ENCODE measurements at places on chromosomes 2 and 18.

GRCh38 chr2:177078416-177078815 is 134.2 kb upstream of the HNRNPA3 start:
- DNase-seq, result no peak

DNA sequence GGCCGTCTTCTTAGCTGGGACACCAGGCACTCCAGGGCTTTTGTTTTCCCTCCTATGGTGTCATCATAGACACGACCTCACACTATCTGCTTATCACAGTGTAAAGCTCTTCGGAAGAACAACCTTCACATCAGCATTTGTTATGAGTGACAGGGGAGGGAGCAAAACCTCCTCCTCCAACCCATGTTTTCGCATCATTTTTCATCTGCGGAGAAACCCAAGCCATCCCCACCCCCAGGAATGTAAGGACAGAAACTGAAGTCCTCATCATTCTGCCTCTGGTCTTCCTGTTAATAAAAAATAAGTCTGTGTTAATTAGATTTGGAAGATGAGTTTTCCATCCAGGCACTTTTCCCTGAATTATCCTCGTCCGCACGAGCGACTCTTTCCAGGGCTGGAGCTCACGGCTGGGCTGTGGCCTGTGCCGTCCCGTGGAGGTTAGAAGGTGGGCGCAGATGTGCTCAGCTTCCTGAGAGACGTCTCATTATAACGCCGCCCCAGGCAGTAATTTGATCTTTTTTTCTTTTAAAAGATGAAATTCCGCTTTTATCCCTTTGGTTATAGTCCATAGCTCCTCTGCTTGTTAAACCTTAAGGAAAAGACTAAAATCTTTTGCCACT is 101.6 kb upstream of the TMEM18 start:
- DNase-seq, result no peak

DNA sequence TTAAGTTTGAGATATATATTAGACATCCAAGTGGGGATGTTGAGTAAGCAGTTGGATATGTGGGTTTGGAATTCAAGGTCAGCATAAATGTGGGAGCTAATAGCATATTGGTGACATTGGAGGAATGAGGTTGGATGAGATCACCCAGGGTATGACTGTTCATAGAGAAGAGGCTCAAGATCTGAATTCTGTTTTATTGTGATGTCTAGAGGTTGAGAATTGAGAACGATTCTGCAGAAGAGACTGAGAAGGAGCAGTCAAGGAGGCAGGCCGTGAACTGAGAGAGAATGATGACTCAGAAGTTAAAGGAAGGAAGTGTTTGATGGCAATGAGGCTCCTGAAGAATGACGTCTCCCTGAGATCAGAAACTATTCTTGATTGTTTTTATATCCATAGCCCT is 5.9 kb downstream of the SERPINB11 start:
- DNase-seq, result peak; percentile 32

DNA sequence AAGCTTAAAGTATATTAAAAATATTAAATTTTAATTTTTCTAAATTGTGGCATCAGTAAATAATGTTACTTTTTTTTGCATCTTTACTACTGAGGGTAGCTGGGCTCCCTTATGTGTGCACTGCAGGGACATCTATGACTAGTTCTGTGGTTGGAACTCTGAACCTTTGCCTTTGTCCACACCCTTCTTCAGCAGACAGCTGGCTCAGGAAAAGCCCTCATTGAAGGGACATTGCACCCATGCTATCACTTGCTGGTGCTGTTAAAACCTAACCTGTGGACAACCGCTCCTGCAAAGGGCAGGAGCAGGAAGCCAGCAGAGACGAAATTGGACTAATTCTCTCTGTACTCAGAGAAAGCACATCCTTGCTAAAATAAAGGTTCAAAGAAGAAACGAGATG is 30.1 kb downstream of the MOCOS start:
- no peak for DNase-seq

DNA sequence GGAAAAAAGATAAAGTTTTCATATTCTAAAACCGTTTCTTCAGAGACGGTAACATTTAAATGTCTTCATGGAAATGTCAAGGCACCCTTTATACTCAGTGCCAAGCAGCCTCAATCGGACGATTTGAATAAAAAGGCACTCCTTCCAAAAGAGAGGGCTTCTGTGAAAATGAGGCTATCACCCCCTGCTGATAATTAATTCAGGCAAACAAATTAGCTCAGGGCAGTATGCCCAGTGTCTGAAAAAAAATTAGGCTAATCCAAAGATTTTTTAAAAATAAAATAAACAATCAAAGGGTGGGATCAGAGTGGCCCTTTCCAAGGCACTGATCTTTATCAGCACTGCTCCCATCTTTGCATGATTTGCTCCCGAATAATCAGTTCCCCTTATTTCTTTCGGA is 151.0 kb upstream of the PID1 start:
- no peak for DNase-seq

- no peak for DNase-seq
Measured at GRCh38 chr2:104033399-104033798, 820.5 kb upstream of the POU3F3 start.

GRCh38 chr18:79524181-79525078 is 128.7 kb downstream of the NFATC1 start:
- no peak for DNase-seq

GRCh38 chr2:158740621-158741020 is 54.5 kb upstream of the DAPL1 start:
- DNase-seq, result peak; percentile 84

- no peak for DNase-seq
Measured at GRCh38 chr2:1683297-1683696, 61.0 kb downstream of the PXDN start.

DNA sequence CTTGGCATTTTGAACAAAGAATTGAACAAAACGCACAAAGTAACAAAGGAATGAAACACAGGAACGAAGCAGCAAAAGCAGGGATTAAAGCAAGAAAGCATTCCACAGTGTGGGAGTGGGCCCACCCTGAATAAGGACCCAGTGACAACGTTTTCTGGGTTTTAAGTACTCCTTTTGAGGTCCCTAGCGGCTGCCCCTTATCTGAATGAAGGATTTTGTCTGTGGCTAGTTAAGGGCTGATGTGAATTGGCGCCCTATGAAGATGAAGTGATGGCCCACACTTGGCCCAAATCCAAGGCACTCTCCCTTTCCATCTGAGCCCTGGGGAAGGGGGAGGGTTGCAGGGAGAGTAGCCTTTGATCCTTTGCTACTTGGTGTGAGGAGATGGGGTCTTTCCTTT is 7.8 kb upstream of the CCDC141 start:
- no peak for DNase-seq

DNA sequence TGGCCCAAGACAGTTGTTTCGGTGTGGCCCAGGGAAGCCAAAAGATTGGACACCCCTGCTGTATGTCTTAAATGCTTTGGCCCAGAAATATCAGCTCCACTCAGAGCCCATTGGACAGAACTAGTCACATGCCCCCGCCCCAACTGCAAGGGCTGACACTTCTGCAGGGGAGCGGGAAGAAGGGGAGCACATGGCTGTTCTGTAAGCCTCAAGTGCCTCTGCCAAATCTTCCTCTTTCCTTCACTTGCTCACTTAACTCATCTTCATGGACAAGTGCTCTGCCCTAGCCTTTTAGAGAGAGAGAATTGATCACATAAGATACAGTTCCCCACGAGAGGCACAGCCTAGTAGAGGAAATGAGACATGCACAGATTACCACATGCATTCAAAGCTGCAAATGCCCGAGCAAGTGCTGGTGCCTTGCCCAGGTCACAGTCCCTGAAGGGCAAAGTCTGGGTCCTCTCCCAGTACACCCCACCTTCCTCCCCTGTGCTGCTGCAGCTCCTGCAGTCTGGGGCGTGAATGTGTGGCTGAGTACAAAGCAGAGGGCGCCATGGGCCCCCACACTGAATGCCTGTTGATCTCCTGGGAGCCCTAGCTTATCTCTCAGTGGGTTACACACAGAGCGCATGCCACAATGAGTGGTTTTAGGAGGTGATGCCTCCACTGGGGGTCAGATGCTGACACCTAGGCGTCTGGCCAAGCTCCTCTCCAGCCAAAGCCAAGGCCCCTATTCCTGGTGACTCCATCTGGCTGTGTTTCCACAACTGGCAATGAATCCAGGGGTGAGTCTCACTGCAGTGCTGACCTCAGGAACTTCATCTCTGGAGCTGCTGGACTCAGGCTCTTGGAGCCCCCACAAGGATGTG is 135.3 kb downstream of the CTIF start:
- DNase-seq, result no peak

DNA sequence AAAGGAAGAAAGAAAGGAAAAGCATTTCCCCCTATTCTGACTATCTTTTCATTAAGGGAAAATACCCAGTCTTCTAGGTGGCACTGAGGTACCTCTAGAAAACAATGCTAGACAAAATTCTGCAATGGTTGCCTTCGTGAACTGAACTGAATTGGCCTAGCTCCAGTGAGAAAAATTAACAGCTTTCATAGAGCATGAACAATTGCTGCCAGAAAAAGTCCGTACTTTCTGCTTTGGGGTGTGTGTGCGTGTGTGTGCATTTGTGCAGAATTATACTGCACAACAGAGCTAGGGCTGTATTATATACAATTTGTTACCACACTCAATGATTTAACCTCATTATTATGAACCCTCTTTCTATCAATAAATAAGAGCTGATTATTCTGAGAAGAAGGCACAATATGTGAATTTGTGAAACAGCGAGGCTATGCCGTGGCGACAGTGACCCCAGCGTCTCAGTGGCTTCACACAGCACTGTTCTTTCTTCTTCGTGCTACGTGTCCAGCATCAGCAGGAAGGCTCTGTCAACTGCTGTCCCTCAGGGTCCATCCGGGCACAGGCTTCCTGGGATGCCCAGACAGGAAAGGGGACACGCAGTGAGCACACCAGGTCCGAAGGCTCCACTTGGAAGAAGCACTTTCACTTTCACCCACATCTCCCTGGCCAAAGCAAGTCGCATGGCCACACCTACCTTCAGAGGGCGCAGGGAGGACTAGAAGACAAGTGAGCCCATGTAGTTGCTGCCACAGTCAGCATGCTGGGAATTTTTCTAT is 47.5 kb downstream of the PTGR3 start:
- no peak for DNase-seq

DNA sequence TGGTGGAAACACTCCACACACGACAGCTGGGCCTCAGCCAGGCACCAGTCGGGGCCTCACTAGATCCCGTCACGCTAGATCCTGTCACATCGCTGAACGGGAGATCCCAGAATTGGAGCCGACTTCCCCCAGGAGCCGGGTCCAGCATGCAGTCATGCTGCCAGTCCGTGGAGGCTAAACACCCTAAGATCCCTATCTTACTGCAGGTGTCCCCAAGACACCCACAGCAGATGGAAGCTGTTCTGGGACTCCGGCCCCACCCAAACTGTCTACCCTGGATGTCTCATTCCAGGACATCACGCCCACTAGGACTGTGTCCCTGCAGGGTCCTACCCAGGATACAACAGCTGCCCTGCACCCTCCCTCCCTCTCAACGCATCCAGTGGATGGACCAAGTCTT is 23.4 kb downstream of the ZNF516 start:
- DNase-seq, result no peak

GRCh38 chr2:97714084-97714949 is 941 bp downstream of the ZAP70 start:
- DNase-seq, result no peak

DNA sequence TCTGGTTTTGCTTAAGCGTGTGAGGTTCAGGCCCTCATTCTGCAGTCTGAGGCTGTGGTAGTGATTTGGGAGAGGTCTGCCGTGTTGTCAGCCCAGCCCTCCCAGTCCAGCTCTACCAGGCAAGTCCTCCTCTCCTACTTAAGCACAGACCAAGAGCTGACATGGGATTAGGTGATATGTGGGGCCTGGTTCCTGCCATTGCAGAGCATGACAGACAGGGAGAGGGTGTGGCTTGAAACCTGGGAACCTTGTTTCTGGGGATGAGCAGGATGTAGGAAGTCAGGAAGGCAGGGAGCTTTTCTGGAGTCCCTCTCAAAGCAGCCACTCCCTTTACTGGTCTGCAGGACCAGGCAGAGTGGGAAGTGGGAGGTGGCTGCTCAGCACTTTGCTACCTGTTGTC is 38.6 kb downstream of the PTPRM start:
- no peak for DNase-seq

DNA sequence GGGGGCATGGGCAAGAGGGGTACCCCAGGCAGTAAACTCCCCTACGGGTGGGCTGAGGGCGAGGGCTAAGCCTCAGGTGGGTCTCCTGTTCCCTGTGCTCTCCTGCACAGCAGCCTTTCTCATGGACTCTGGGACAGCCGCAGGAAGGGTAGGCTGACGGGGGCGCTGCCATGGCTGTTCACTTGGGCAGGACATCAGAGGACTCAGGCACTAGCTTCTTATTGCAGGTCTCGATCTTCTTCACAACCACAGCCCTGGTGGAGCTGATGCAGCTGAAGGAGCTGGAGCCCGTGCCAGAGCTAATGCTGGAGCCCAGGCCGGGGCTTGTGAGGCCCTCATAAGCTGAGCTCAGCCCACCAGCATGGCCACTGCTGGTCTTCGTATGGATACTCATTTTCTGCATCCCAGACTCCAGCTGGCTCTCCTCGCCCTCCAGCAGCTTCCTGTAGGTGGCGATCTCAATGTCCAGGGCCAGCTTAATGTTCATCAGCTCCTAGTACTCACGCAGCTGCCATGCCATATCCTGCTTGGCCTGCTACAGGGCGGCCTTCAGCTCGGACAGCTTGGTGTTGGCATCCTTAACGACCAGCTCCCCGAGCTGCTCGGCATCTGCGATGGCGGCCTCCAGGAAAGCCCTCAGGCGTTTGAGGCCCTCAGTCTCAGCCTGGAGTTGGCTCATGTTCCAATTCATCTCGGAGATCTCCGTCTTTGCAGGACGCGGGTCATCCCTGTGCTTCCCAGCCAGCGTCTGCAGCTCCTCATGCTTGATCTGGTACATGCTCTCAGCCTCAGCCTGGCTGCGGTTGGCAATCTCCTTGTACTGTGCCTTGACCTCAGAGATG is 359.8 kb upstream of the SETBP1 start:
- no peak for DNase-seq

DNA sequence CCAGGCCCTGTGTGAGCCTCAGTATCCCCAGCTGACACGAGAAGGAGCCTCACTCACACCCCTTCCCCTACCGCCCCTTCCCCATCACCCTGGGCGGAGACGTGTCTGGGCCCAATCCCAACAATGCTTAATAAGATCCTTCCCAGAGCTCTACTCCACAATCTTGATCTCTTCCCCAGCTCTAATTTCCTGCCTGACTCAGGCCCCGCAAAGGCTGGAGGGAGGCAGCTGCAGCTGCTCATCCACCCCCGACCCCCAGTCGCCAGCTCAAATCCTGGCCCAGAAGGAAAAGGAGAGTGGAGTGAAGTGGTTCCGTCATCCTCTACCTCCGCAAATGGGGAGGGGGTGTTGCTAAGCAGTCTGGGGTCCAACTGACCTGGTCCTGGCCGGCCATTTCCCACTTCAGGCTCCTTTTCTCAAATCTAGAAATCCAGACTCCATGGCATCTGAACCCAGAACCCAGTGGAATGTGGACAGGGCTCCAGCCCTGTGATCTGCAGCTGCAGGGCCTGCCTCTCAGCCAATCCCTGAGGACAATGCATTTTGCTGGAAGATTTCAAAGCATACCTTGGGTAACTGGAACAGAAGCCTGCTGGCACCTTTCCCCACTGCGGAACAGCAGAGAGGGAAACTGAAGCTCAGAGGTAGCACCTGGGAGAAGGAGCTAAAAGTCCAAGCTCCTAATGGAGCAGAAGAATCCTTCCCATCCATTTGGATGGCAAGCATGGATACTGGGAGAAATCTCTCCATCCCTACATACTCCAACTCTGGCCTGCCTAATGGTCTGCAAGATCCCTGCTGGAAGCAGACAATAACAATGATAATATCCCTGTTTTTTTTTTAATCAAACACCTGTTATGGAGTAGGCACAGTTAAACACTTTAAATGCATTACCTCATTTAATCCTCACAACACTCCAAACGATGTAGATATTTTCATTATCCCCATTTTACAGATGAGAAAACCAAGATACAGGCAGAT is 5.6 kb upstream of the TNS1 start:
- peak; percentile 40 for DNase-seq

GRCh38 chr2:102506743-102507142 is 33.7 kb downstream of the SLC9A4 start:
- no peak for DNase-seq

Measured in fibroblast of lung (primary cell).